Astrocyte of the spinal cord (primary cell): ENCODE measurements at places on chromosomes 16 and 17.

DNA sequence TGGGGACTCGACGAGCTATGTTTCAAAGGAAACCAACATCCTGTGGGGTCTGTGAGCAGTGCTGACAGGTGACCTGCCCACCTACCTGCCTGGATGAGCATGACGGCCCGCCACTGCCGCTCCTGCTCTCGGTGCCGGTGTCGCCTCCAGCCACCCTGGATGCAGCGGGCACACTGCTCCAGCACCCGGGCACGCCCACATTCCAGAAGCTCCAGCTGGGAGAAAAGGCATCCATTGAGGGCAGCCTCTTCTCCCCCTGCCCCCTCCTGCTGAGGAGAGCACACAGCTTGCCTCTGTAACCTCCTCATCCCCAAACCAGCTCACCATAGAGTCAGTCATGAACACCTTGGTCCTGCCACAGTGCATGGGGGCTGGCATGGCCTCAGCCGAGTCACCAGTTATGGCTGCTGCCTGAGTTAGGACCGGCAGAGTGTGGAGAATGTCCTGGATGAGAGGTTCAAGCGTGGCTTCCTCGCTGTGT, 14.3 kb downstream of the ZNHIT3 start:
- no peak for DNase-seq

- DNase-seq, result no peak
Measured at GRCh38 chr17:34012709-34013375, 242.2 kb upstream of the CCL2 start.

DNA sequence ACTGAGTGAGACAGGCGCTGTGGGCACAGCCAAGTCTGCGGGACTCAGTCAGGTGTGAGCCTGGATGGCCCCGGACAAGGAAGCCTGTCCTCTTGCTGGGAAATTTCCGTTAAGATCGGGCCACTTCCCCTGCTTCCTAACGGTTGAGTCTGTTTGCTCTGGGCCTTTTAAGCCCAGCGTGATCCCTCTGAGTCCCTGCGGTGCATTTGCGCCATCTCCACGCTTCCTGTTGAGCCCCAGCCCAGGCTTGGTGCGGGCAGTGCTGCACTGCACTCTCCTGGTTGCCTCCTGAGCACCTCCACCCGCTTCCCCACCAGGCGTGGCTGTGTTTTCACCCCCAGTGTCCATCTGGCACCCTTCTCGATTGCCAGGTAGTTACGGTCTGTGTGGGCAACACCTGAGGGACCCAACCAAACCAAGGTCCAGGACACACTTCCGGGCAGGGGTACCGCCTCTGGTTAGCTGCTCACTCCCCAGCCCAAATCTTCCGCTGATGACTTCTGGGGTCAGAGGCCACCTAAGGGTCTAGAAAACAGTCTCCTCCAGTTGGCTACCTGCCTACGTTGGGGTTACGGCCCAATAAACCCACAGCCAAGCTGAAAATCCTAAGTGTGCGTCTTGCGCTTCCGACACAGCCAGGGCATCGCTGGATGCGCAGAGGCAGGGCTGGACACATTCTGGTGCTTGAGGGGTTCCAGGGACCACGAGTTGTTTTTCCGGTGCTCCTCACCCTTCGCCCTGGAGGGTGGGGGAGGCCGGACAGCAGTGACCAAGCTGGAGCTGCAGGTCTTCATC, 1.4 kb upstream of the SLC25A10 start:
- DNase-seq, result no peak

DNA sequence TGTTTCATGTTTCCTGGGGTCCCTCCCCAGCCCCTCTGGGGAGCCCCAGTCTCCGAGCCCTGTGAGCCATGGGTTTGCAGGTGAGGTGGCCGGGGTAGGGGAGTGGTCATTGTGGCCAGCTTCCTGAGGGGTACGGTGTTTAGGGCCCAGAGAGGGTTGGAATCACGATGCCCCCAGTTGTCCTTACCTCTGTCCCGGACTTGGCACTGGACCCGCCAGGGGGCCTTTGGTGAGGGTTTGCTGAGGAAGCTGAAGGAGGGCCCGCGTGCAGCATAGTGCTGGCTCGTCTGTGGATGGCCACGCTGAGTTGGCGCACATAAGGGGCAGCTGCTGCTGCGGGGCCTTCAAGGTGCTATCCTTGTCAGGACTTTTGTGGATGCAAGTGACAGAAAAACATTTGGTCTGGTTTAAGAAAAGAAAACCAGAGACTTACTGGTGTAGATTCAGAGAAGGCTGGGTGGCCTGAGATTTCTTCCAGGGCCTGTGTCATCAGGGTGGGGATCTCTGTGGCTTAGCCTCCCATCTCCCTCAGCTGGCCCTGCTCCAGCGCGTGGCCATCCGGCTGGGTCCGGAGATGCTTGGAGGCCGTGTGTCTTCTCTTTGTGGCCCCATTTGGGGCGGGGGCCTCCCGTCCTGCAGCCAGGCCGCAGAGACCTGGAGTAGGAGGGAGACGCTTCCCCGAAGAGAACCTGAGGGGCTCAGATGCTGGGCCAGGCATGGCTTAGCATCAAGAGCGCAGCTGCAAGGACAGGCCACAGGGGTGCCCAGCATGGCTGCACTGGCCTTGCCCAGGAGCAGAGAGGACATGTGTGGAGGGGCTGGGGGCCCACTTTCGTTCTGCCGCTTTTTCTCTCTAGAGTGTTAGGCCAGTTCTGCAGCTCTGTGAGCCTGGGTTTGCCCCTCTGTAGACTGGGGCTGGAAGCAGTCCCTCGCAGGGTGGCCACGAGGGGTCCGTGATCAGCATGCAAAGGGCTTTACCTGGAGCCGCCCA, 33.7 kb upstream of the NUDT16L1 start:
- no peak for DNase-seq

DNA sequence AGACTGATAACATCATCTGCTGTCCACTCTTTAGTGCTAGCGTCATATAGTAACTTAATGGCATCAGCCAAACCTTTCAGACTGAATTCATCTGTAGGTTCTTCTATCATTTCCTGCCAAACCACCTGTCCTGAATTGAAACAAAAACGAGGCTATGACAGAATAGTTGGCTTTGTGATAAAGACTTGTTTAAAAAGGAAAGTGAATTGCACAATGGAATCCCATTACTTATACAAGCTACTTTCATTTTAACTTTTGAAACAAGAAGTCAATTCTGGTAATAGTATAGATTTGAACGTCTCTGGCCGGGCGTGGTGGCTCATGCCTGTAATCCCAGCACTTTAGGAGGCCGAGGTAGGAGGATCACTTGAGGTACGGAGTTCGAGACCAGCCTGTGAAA, 18.2 kb downstream of the LASP1NB start:
- no peak for DNase-seq

DNA sequence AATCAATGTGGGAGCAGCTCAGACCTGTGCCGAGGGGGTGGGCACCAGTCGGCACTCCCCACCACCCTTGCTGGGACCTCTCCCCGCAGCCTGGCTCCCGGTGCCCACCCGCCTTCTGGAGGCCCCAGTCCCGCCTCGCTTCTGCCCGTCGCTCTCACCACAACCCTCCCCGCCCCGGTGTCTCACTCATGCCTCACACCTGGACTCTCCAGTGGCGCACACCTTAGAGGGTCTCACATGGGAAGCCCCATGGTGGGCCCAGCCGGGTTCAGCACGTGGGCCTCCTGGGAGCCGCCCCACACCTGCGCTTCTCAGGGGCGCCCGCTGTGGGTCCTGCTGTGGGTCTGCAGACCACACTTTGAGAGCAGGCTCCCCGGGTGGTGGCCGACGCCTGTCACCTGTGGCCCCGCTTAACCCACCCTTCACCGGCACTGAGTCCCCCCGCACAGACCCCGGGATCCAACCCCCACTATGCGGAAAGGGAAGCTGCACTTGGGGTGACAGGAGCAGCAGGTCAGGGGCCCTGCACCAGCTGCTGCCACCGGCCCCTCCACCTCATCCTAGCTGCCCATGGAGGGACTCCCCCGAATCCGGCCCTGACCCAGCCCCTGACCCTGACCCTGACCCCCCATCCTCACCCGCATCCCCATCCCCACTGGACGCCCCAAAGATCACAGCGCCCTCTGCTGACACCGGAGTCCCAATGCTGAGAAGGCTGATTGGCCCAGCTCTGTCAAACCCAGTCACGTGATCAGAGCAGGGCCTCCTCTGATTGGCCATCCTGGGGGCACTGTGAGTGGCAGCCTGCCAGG, 27.4 kb upstream of the SLC38A10 start:
- no peak for DNase-seq

DNA sequence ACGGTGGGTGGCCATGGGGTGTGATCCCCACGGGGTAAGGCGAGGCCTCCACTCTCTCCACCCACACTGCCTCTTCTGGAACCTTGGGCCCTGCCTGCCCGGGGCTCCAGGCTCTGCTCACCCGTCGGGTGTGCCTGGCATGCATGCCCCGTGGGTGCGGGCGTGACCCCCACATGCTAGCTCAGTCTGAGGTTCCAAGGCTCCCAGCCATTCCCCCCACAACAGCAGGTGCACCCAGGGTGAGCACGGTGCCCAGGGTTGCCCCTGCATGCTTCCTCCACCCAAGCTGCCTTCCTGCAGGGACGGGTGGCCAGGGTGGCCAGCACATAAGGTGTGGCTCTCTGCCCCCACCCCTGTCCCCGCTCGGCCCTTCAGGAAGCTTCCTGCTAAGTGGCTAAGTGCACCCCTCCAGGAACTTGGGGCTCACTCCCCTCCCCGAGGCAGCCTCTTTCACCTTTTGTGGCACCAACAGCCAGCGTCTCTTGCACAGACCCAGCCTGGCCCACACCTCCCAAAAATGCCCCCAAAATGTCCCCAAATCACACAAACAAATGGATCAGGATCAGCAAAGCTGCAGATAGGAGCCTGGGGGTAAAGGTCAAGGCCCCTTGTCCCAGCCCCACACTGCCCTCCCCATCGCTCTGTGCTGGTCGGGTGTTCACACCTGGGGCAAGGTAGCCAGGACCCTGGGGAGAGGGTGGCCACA, 21.4 kb upstream of the PVALEF start:
- no peak for DNase-seq
